ENCODE measurements at places on chromosomes 12 and 14. TPM values are rescaled to one million over a fixed set of nuclear protein-coding genes. Genes with fewer than 3 reads are reported as not detected.

AGAP2 gene
- 23.5 TPM for total RNA-seq

GLIPR1L2 gene
- not detected for total RNA-seq

CLEC6A gene
- not detected for total RNA-seq

KRT83 gene
- not detected for total RNA-seq

DNA sequence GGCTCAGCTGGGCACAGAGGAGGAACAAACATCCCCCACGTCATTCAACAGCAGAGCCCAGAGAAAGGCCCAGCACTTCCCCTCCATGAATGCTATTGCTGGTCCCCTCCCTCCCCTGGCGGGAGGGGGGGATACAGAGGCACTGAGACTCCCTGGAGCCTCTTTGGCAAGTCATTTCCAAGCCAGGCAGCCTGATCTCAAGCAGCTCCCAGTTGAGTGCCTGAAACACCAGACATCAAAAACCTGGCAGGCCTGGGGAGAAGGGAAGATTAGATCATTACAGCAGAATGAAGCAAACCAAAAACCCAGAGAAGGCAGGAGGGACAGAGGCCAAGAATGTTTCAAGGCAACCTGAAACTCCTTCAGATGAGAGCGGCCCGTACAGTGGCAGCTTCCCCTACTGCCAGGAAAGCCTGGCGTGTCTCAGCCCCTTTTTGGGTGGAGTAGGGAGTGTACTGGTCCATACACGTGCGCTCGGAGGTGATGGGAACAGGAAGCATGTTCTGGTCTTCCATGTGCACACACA is 92.1 kb downstream of the LRRC74A start:
- DNase-seq, result no peak

DNA sequence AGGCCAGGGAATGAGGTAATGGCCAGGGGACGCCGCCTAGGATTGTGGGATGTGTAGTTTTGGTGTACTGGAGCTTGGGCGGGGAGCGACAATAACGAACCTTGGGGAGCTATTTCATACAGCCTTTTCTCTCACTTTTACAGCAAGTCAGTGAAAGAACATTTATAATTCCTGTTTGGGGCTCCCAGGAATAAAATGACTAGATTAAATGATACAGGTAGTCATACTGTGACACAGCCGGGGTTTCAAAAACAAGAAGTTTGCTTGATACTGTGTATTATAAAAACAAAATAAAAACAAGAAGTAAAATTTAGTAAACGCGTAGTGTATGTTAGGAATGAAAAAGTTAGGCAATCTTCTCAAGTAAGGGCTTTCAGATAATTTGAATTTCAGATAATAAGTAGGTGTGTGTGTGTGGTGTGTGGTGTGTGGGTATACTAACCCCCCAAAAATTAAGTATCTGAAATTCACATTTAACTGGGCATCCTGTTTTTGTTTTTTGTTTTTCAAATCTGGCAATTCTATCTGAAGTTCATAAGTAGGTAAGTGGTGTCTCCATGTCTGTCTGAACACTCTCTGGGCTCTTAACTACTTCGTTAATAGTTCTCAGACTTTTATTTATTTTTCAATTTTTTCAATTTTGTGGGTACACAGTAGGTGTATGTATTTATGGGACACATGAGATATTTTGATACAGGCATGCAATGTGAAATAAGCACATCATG is 458 bp upstream of the DCTN2 start:
- DNase-seq, result no peak

GRCh38 chr14:58171090-58171489 is 19.1 kb upstream of the ARMH4 start:
- DNase-seq, result no peak

DNA sequence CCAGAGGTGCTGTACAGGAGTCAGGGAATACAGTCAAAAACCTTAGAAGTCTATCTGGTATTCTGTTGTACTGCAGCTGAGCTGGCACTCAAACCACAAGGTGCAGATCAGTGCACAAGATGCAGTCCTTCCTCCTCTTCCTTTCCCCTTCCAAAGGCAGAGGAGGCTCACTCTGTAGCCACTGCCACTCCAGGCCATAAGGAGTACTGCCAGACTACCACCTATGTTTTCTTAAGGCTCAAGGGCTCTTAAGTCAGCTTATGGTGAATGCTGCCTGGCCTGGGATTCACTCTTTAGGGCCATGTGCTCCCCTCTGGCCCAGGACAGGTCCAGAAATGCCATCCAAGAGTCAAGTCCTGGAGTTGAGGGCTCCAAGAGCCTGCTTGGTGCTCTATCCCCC is 200.3 kb downstream of the CRADD start:
- no peak for DNase-seq

DNA sequence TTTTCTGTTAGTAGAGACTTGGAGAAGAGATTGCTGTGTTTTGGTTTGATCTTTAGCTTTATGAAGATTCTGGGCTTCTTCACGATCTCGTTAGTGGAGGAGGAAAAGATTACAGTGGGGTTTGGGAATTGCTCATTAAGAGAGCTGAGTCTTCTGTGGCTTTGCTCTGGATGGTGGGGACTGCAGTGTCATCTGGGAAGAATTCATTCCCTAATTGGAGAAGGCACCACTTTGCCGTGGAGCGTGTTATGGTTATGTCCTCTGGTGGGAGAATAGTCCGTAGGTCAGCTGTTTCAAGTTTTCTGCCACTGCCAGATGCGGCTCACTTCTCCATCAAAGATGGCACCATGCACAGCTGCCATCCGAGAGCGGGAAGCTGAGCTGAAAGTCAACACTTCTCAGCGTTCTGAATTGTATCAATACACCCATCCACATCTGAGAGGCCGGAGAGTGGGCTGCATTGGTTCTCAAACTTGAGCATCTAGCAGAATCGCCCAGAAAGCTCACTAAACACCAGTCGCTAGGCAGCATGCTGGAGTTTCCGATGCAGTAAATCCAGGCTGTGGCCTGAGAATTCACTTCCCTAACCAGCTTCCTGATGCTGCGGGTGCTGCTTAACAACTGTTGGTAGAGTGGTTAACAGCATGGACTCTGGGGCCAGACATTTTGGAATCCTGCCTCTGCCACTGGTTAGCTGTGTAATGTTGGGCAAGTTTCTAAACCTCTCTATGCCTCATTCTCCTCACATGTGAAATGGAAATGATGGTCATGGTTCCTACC is 117.8 kb downstream of the PLXNC1 start:
- DNase-seq, result no peak

- no peak for DNase-seq
Measured at GRCh38 chr14:105071326-105071725, 6.1 kb upstream of the GPR132 start.

GRCh38 chr12:64566122-64566521 is 44.2 kb upstream of the RASSF3 start:
- no peak for DNase-seq

DNA sequence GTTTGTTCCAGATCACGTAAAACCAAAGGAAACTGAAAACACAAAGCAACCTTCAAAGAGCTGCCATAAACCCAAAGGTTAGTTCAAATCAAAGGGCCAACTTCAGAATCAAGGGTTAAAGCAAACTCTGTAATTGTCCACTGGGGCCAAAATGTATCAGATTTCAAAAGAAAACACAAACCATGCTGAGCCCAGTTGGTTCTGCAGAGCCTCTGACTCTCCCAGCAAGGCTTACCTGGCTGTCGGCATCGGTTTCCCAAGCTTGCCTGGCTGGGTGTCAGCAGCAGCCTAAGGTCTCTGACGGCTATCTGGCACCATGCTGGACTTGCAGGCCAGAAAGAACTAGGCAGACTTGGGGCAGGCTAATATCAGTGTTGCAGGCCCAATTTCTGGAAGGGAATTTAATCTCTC is 125.3 kb downstream of the DAD1 start:
- no peak for DNase-seq

GRCh38 chr14:40413136-40413535 is 980.9 kb upstream of the FBXO33 start:
- no peak for DNase-seq

DNA sequence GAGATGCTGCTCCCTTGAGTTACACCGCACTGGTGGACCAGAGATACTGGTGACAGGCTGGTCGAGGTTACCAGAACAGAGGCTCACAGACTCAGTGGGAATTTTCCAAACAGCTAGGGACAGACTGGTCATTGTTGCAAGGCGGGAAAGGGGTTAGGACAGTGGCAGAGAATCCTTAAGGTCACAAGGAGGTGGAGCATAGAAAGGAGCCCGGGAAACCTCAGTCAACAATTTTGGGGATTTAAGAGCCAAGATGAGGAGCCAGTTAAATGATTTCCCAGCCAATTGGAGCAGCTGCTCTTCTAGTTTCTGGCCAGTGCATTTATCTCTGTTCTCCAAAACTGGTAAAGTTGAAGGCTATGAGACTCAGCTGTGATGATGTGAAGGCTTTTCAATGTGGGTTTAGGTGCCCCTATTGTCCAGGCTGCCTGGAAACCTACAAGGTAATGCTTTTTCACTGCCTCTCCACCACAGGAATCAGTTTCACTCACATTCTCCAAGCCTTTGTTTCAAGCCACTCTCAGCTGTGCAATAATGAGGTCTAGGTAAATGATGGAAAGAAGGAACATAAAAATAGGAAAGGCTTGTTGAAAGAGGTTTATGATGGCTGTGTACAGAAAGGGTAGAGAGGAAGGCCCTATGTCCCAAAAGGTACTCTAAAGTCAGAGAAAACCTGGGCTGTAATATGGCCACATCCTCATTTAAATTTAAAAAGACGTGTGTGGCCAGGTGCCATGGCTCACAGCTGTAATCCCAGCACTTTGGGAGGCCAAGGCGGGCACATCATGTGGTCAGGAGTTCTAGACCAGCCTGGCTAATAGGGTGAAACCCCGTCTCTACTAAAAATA is 7.0 kb upstream of the TNS2 start:
- no peak for DNase-seq

- peak; percentile 9 for DNase-seq
Measured at GRCh38 chr14:86654558-86655184, 1124.7 kb downstream of the FLRT2 start.

DNA sequence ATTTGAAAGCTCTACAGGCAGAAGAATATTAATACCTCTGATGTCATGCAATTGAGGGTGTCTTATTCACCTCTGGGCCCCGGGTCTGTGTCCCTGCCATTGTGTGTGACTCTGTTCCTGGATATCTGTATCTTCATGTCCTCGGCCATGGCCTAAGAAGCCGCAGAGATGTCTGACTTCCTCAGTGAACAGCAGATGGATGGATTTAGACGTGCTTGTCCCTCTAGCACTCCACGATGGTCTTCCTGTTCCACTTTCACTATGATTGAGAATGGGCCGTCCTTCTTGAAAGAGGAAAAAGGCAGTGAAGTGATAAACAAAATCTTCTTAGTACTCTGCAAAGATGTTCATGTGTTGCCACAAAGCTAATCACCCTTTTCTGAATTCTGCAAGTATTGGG is 217.4 kb downstream of the SLC41A2 start:
- DNase-seq, result no peak

DNA sequence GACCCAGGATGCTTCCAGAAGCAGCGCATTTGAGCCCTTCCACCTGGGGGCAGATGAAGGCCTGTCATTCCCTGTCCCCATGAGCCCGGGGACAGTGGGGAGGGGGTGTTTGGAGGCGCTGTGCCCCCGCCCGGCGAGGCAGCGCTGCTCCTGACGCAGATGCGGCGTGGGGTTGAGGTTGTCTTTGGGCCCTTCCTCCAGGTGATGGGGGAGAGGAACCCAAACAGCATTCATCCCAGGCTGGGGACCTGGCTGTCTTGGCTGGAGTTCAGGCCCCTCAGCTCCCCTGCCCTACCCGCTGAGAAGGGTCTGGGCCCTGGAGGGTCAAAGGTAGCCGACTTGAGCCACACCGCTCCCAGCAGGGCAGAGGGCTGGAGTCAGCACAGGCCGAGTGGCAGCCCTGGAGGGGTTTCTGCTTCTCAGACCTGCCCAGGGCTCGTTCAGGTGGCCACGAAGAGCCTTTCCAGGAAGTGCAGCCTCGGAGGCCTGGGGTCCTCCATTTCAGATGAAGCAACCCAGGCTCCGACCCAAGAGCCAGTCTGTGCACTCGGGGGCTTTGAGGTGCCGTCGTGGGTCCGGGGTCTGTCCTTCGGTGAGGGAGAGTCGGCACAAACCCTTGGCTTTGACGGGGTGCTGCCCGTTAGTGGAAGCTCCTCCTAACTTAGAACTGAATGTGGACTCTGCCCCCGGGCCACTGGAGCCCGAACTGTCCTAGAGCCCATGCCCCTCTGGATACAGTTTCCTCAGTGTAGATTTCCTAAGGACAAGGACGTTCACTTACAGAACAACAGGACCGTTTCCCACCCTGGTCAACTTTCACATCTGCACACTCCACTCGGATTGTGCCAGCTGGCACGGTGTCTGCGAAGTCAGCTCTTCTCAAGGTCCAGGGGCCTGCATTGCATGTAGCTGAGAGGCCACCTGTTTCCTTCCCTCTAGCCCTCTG is 16.1 kb downstream of the ACADS start:
- DNase-seq, result no peak

GRCh38 chr14:33943096-33943883 is 7.6 kb downstream of the EGLN3 start:
- no peak for DNase-seq

DNA sequence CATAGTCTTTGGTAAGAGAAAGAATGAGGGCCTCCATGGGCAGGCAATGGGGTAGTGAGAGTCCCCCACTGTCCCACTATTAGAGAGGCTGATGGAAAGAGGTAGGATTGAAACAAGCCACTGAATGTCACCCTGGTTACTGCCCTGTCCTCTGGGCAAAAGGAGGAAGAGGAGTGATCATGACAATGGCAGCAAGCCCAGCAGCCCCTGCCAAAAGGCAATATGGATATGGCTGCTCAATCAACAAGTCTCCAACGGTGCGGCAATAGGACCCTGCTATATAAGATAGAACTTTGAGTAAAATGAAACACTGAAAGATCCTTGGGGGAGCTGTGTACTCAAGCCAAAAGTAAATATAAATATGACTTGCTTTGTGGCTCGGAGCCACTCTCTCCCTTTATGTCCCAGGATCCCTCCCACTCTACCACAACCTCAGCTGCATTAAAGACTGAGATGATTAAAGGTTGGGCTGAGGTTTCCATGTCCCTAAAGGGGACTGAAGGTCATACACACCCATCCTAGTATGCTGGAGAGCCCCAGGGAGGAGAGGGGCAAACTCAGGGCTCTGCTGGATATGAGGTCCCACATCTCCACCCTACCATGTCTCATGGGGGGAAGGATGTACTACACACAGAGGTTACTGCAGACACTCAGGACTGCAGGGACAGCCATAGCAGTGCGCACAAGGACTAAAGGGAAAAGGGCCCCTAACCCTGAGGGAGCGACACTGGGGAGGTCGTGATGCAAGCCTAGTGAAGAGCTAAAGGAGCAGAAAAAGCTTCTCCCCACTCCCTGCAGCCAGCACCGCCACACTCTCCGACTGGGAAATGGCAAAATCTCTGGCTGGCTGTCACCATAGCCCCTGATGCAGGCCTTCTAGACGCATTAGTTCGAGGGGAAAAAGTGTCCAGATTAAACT is 5.9 kb downstream of the POMT2 start:
- no peak for DNase-seq

DNA sequence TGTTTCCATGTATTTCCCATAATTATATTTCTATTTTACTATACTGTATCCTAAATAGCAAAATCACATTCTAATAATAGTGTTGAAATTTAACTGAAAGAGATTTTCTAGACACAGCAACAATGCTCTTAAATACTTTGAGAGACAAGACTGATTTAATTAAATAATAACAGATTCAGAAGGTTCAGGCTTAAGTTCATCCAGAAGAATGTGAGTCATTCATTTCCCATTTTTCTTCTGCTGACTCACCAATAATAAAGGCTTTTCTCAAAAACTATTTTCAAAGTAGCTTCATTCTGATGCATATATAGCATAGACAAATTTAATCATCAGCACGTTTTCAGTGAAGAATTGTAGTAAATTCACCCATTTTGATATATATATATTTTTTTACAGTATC is 481.4 kb downstream of the MDGA2 start:
- DNase-seq, result no peak
